GM12891 (cell line): ENCODE measurements at places on chromosomes 5 and 9.

- DNase-seq = no peak
Measured at GRCh38 chr5:121175986-121176385, 675.7 kb upstream of the FTMT start.

GRCh38 chr5:8766448-8766847 is 779.4 kb downstream of the SEMA5A start:
- no peak for DNase-seq

- DNase-seq = no peak
Measured at GRCh38 chr9:99309141-99309939, 87.3 kb downstream of the SEC61B start.

GRCh38 chr9:114695948-114696347 is 14.0 kb upstream of the TEX48 start:
- no peak for DNase-seq

DNA sequence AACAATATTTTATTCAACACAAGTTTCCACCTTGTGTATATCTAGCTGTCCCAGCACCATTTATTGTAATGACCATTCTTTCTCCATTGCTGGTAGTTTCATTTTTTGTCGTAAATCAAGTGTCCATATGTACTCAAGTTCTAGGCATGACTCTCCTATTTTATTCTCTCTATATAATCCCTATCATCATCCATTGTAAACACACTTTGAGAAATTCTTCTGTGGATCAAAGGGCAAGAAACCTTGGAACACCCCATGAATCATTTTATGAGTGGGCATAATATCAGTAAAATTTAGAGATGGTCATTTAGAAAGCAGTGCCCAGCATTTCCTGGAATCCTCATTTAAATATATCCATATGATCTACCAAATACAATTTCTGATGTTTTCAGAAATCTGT is 35.8 kb upstream of the SPATA31D4 start:
- no peak for DNase-seq

DNA sequence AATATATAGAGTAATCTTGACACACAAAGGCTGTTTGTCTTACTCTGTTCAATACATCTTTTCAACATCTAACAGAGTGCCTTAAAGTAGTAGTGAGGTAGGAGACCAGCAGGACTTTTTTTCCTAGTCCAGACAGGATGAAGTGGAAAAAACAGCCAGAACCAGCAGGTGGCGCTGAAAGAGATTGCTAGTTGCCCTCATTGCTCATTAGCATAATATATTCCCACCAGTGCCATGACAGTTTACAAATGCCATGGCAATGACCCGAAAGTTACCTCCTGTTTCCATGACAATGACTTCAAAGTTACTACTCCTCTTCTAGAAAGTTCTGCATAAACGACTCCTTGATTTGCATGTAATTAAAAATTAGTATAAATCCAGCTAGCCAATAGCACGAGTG is 387.4 kb downstream of the ACTL7B start:
- DNase-seq = no peak

DNA sequence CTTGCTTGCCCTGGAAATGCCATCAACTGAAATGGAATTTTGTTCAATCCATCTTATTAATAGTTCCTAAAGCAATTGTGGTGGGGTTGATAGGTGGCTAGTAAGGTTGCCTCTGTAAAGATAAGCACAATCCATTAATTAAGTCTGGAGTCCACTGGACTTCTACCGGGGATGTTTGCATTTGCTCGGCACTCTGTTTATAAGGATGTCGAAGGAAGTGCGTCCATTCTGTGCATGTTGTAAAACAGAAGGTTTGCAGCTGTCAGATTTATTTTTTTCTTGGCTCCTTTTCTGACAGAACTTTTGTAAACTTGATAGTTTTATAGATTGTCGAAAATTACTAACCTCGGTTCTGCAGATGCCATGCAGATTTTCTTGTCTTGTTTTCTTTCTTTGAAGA is 12.8 kb upstream of the TNFAIP8 start:
- DNase-seq = no peak

- DNase-seq = no peak
Measured at GRCh38 chr5:57715296-57715695, 232.7 kb upstream of the ACTBL2 start.
